NCI-H1417 (cell line): ENCODE measurements at places on chromosomes 4 and X.

GRCh38 chr4:48553720-48554119 is 63.7 kb downstream of the ZAR1 start:
- DNase-seq, result no peak

GRCh38 chr4:93732509-93732908 is 96.0 kb upstream of the ATOH1 start:
- DNase-seq, result no peak

DNA sequence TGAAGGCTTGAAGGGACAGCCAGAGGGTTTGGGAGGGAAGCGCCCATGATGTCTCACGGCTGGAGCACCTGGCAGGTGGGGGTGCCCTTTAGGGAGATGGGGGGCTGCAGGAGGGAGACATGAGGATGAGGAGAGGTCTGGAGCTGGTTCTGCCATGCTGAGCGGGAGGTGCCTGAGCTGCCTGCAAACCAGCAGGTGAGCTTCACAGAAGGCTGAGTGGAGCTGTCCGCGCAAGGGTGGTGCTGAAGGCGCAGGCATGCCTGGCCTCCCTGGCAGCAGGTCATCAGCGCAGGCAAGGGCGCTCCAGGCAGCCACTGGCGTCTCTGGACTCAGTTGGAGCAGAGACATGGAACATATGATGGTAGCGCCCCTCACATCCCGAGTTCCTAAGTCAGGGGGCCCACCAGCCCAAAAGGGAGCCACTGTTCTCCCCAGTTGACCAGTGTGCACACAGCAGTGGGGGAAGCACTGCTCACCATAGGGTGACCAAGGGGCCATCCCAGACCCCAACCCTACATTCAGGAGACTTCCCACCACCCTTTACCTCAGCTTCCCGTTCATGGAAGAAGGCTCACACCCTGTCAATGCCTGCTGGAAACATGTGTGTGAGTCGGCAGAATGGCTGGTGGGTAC is 25.8 kb downstream of the ADRA2C start:
- DNase-seq, result no peak

- no peak for DNase-seq
These were observed 108.2 kb downstream of the EGF start for GRCh38 chr4:110020646-110021443.

DNA sequence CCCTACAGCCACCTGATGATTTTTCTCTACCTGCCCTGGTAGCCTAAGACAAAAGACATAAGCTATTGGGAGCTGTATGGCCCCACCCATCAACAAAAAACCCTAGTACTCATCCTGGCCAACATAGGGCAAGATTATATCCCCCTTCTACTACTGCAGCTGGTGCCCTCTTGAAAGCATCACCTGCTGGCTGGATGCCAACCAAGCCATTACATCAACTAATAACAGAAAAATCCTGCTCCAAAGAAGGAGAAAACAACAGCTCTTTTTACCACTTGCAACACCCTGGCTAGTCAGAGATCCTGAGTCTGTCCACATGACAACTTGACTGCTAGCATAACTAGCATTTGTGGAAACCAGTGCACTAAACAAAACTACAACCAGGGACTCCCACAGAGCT is 43.6 kb upstream of the UPRT start:
- peak; percentile 58 for DNase-seq
